ENCODE measurements at places on chromosomes 5 and 9.

- DNase-seq, result no peak
Observed at GRCh38 chr9:745761-746380, 95.6 kb upstream of the DMRT1 start.

- no peak for DNase-seq
Observed at GRCh38 chr9:28134446-28134976, 561.2 kb upstream of the C9orf72 start.

GRCh38 chr5:115490596-115490995 lies 54.0 kb downstream of the FEM1C start:
- DNase-seq, result no peak

GRCh38 chr9:133729617-133730281 lies 8.4 kb downstream of the SARDH start:
- DNase-seq, result no peak

- no peak for DNase-seq
Observed at GRCh38 chr5:79297661-79298060, 61.7 kb downstream of the JMY start.

DNA sequence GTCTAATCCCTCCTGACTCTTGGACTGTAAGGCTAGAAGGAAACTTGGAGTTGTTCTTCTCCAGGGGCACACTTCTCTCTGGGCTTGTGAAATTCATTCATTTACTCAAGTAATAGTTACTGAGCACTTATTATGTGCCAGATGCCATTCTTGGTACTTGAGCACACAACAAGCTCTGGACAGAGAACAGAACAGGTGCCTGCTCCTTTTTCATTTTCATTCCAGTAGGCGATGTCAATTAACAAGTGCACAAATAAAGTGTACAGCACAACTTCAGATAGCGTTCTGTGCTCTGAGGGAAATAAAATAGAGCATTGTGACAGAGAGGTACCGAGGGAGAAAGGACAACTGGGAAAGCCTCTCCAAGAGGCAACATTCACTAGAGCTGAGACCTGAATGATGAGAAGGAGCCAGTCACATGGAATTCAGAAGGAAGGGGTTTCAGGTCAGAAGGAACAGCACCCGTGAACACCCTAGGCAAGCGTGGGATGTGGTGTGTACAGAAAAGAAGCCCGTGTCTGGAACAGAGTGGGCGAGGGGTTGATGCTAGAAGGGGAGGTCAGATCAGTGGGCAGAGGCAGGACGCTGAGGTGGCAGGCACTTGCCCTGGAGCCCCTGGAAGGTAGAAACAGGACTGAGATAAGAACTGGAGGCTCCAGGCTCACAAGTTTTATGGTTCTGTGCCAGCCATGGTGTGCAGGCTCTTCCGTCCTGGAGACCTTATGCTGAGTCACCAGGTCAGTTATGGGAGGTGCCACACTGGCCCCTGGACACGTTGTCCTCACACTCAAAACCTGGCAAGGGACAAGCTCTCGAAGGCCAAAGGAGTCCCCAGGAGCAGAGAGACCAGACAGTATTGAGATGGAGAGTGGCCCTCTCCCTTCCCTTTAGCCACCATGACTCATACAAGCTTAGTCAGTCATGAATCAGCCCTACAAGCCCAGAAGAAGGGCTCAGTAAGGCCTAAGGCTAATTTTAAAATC lies 7.2 kb upstream of the ABLIM3 start:
- DNase-seq, result peak; percentile 44

- peak; percentile 67 for DNase-seq
Observed at GRCh38 chr5:83430130-83431010, 41.2 kb upstream of the VCAN start.

- no peak for DNase-seq
Observed at GRCh38 chr5:143828710-143829109, 16.7 kb downstream of the HMHB1 start.

Measured in CD14-positive monocyte (primary cell).